ENCODE measurements at places on chromosomes 16 and 17.

- no peak for DNase-seq
Measured at GRCh38 chr16:426115-426905, 861 bp downstream of the RAB11FIP3 start.

DNA sequence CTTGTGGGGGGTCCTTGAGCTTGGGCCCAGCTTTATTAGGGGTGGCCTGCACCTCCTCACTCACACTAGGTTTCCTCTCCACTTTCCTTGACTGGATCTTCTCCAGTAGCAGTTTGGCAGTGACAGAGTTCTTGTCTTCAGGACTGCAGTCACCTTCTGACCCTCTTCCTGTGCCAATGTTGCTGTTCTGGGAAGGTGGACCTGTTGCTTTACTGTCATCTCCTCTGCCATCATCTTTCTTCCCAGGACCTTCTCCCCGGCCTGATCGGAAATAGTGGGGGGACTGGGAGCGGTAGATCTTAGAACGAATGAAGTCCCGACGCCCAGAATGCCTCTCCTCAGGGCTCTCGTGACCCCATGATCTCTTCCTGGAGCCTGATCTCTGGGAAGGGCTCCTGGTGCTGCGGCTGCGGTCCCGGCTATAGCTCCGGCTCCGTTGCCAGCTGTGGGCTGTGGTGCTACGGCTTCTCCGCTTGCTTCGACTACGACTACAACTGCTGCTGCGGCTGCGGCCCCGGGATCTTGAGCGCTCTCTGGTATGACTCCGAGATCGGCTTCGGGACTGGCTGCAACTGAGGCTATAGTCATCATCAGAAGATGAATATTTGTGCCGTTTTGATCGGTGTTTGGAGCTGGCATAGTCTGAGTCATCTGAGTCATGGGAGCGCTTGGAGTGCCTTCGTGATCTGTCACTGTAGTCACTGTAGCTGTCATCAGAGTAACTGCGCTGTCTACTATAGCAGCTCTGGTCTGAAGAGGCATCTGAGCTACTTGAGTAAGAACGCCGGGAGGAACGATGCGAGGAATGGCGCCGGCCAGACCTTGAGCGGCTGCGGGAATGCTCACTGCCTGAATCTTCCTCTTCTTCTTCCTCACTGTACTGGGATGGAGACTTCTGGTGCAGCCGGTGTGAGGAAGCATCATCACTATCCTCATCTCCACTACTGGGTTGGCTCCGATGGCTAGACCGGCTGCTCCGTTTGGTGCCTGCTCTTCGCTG lies 9.5 kb upstream of the ITGA2B start:
- DNase-seq = no peak

- DNase-seq = no peak
Measured at GRCh38 chr17:82922646-82923045, 82.8 kb upstream of the ZNF750 start.

- no peak for DNase-seq
Measured at GRCh38 chr16:29022196-29022595, 37.3 kb downstream of the LAT start.

DNA sequence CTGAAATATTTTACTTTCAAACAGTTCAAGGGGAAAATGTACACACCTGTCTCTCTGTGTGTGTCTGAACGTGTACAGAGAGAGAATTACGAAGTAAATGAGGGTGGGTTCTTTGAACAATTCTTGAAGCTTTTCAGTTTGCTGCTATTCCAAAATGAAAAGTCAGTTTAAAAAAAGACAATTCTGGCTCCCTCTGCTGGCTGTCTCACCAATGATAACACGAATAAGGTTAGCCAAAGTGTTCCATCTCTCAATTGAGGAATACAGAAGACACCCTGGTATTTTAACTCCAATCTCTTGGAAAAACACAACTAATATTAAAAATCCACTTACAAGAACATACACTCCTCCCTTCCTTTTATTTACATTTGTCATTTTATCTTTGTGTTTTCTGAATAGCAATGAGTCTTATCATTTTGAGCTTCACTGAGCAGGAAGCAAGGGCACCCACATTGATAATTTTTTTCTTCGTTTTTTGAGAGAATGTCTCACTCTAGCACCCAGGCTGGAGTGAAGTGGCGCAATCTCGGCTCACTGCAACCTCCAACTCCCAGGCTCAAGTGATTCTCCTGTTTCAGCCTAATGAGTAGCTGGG lies 20.5 kb downstream of the EFTUD2 start:
- DNase-seq = no peak

DNA sequence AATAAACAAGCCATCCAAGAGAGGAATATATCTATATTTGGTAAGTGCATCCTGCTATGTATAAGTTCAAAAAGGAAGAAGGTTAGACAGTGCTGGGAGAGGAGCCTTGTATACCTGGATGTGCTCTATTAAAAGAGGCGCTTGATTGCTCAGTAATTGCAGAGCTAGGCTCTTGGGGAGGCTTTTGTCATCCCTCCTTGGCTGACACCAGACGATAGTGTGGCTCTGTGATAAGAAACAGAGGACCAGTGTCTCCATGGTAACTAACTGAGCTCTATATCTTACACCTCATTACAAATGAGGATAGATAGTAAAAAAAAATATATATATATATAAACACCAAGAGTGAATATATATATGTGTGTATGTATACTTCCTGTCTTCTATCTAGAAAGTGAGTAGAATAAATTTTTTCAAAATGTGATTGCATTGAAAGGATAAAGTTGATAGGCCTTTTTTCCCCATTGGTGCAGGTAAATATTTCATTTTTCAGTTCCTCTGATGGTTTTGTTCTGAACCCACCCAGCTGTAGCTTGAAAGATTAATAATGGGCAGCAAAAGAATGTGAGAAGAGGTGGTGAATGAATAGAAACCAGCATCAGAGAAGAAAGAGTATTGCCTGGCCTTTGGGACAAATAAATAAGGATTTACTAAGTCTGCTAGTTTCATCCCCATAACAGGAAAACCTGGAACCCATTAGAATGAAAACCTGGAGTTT lies 303.7 kb downstream of the ZFHX3 start:
- DNase-seq = no peak

DNA sequence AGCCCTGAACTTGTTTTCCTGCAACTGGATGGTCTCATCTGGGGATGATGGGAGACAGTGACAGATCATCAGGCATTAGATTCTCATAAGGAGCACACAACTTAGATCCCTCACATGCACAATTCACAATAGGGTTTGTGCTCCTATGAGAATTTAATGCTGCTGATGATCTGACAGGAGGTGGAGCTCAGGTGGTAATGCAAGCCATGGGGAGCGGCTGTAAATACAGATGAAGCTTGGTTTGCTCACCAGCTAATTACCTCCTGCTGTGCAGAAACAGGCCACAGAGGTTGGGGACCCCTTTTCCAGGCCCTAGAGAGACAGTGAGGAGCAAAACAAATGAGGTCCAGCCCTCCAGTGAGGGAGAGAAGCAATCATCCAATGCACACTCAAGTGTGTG lies 168.6 kb downstream of the RGS9 start:
- DNase-seq = no peak

DNA sequence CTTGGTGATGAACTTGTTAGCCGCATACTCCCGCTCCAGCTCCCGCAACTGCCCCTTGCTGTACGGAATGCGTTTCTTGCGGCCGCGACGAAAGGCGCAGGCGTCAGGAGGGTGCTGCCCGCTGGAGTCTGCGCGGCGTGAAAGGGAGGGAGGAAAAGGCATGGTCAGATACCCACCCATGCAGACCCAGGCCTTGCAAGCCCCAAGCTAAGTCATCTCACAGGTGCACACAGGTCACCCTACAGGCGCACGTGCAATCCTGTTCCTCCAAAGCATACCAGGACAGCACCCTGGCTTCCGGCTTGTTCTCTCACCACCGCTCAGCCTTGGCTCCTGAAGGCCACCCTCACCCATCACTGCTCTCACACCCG lies 1.6 kb downstream of the HOXB13 start:
- DNase-seq = no peak
